Stimulated activated CD4-positive, alpha-beta T cell treated with anti-CD3 and anti-CD28 coated beads, Interleukin-12 subunit alpha, Interleukin-12 subunit beta, amount 100 ng/mL, for 4 hours (primary cell): ENCODE measurements at places on chromosomes 5 and 9.

GRCh38 chr5:94173100-94173499 lies 431.7 kb upstream of the POU5F2 start:
- DNase-seq: no peak

DNA sequence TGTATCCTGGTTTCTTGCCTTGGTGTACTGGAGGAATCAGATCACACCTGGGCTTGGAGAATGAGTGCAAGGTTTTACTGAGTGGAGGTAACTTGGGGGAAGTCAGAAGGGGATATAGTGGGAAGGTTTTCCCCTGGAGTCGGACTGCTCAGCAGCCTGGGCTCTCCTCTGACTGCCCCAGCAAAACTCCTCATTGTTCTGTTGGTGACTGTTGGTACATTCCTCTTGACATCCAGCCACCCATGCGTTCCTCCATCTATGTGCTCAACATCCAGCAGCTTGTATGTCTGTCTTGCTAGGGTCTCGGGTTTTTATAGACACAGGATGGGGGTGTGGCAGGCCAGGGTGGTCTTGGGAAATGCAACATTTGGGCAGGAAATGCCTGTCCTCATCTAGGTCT lies 96.0 kb downstream of the ZFAND5 start:
- no peak for DNase-seq

GRCh38 chr5:116394186-116394867 lies 180.3 kb downstream of the SEMA6A start:
- DNase-seq: no peak

DNA sequence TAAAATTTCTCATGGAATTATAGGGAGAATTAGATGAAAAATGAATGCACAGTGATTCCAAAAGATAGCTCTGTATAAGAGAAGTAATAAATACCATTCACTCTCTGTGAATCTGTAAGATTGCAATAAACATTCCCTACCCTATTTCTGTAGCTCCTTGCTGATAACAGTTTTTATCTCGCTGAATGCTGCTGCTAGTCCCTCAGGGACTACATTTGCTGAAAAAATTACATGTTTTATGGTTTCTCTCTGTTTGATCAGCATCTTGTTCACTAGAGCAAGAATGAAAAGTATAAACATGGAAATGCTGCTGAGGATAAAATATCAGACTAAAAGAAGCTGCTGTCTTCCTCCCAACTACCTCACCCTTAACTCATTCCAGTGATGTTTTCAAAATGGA lies 44.3 kb upstream of the TYRP1 start:
- DNase-seq: no peak

- no peak for DNase-seq
Measured at GRCh38 chr5:25481463-25481862, 836.7 kb upstream of the CDH10 start.
